ENCODE measurements at places on chromosomes 4 and X.

DNA sequence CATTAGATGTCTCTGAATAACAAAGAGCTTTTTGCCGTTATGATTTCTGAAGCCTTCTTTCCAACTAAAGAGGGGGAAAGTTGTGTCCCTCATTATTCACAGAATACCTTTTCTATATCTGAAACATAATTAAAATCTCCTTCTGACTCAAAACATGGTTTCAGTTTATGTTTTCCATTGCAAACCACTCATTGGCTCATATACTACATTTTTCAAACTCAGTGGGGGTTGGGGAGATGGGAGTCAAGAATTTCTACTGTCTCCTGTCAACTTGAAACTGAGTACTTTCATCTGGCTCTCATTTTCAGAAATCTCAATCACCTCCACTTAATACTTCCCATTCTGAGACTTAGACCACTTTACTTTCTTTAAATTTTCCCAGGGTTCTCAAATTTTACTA is 1839.5 kb upstream of the PCDH10 start:
- no peak for DNase-seq

- DNase-seq, result peak; percentile 66
Measured at GRCh38 chr4:74504212-74504611, 59.3 kb downstream of the AREG start.

DNA sequence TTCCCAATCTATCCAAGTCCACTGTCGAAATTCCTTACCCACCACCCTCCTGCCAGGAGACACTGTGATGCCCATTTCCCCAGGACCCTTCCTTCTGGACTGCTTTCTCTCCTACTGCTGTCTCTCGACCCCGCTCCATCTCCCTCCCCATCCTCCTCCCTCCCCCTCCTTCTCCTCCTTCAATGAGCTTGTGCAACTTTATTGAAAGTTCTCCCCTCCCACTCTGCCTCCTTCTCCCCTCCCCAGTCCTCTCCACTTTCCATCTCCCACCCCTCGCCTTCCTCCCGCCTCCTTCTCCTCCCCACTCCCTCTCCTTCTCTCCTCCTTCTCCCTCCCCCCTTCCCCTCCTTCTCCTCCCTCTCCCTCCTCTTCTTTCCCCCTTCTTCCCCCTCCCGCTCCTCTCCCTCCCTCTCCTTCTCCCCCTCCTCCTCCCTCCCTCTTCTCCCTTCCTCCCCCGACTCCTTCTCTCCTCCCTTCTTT is 116.6 kb upstream of the FAT1 start:
- no peak for DNase-seq

DNA sequence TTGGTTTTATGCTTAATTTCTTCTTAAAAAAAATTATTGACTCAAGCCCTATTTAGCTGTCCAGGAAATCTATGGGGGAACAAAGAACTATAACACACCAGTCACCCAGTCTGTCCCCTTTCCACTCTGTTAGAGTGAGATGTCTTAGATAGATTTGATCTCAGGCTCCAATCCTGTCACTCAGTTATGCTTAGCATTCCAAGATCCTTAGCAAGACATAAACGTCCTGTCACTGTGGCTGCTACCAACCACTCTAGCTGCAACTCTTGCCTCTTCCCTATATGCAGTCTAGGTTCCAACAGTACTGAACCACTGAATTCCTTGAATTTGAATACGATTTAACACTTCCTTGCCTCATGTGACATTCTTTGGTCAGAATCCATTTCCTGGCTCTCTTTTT is 241.9 kb upstream of the NWD2 start:
- no peak for DNase-seq

DNA sequence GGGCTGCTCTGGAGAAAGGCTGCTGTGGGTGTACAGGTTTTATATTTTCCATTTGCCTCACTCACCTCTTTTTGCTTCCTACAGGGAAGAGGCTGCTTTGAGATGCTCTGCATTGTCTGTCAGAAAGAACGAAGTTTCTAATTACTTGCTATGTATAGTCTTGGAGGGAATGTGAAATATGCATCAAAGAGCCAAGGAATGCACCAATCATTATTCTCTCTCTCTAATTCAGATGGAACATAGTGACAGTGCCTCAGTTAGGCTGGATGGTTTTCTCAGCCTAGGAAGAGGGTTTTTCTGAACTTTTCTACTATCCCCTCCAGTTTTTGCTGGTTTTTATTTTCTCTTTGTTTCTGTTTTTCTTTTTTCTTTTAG is 106.8 kb upstream of the SLC4A4 start:
- peak; percentile 40 for DNase-seq

DNA sequence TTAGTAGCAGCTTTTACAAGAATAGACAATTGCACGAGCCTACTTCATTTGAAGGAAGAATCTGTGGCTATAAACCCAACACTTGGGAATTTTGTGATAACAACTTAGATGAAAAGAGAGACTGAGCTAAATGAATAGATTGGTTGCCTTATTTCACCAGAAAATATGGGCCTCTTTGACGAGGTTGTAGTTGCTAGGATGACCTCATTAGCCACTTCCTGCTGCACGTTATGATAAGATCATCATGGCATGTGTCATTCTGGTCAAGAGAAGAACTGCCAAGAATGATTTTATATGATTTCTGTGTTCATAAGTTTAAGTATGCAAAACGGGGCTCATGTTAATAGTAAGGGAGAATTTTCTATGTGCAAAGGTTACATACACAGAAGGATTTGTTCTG is 321.9 kb upstream of the GIMD1 start:
- DNase-seq, result peak; percentile 41

DNA sequence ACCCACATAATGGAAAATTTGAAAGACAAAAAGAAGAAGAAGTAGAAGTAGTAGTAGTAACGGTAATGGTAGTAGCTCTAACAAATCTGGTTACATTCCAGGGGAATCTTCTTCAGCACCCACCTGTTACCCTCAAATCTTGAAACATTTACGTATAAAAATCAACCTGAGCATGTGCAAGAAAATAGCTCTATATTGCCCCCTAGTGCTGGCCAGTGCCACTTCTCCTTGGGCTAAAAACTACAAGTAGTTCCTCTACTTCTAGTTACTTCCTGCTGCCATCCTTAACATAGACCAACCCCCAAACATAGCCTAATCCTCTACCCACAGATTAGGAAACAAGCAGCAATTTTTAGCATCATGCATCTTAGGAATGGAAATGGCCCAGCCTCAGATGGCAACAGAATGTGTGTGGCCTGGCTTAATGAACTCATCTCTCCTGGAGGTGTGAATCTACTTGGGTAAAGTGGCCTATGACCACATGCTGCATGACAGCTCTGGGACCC is 3.1 kb downstream of the PDGFC start:
- DNase-seq, result peak; percentile 86

DNA sequence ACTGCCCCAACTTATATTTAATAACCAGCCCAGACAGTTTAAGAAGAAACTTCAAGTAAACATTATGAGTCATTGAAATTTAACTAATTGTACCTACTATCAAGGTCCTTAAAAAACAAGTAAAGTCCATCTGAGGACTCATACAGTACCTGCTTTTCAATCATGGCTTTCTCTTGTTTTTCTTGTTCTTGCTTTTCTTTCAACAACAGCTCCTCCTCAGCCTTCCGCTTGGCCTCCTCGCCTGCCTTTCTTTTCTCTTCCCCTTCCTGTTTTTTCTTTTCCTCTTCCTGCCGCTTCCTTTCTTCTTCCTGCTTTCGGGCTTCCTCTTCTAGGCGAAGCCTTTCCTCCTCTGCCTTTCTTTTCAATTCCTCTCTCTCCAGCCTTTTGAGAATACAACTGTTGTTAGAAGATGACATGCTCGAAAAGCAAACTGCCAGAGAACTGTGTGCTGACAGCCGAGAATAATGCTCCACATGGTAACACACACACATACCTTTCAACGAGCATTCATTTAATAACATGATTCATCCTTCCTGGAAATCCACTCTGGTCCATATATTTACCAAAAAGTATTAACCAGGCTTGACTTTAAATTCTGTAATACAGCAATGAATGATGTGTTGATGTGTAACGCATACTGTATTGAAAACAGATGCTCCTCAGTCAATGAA is 25.2 kb upstream of the BCLAF3 start:
- DNase-seq, result no peak

GRCh38 chrX:71919431-71919830 is 8.8 kb downstream of the NHSL2 start:
- DNase-seq, result peak; percentile 48

GRCh38 chr4:27081675-27082586 is 221.3 kb downstream of the STIM2 start:
- no peak for DNase-seq

DNA sequence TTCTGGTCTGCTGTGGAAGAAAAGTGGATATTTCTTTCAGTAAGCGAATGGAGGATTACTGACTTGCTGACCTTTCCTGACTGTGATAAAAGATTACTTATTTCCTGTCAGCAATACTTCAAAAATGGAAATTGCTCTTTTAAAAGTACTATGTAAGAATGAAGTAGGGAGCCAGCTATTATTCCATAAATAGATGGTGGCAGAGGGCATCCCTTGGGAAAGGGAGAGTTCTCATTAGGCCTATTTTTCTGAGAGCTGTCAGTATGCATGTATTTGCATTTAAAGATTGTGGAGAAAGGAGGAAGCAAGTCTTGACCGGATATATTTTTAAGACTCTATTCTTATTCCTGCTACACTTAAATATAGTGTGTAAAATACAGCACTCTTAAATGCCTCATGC is 37.2 kb downstream of the TMEM47 start:
- no peak for DNase-seq

DNA sequence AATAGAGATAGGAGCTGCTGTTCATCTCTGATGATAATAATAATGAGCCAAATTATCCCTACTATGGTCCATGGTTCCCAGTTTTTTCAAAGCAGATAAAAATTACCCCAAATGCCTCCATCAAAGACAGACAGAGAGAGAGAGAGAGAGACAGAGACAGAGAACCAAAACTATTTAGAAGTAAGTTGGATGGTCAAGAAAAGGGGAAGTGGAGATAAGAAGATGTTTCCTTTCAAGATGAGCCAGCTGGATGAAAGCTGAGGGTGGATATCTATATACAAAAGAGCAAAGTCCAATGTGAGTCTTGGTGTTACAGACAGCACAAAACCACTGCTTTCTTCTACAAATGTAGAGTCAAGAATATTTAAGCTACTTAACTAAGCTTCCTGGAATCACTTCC is 173.9 kb downstream of the GRIA3 start:
- DNase-seq, result no peak

GRCh38 chrX:66675541-66675940 is 36.7 kb upstream of the EDA2R start:
- peak; percentile 11 for DNase-seq

DNA sequence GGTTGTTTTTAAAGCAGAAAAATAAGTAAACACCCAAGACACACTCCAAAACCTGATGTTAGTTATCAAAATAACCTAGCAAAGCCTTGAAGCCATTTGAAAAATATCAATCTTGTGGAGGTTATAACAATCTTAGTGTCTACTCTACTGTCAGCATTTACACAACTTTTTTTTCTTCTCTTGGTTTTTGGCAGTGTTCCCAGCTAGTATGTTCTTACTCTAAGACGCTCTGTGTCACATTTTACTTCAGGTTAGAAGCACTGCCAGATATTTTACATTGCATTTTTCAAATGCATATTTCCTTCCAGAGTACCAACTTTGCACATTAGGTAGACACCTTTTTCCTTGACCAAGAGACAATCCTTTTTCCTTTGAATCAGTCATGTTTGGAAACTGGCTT is 114.0 kb upstream of the INPP4B start:
- DNase-seq, result peak; percentile 45

GRCh38 chrX:16827225-16827624 is 41.0 kb downstream of the TXLNG start:
- DNase-seq, result no peak

GRCh38 chrX:36961590-36961989 is 46.6 kb upstream of the FAM47C start:
- DNase-seq, result no peak

- DNase-seq, result no peak
Measured at GRCh38 chrX:132676102-132676501, 187.3 kb upstream of the MBNL3 start.

Measured in adipocyte (in vitro differentiated cells).